ENCODE measurements at places on chromosomes 2 and 18.

DNA sequence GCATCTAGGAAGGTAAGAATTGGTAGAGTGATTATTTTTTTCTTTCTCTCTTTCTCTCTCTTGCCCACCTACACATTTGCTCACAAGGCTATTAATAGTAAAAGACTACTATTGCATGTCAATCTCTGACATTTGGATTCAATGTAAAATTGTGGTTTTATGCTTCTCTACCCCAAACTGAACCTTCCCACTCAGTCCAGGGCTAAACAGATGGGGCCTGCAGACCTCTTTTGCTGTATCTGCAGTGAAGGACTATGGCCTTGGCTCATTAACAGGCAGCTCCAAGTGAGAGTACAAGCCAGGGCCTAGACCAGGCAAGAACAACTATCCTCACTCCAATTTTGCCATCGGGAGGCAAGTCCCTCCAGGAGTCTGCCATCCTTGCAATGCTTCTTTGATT lies 68.3 kb upstream of the ARL4C start:
- H3K27ac ChIP-seq, result no peak overlapping the region
- no peaks in the 10 kb centered on the region for H3K27me3 ChIP-seq
- H3K4me3 ChIP-seq, result no peak overlapping the region

GRCh38 chr2:147033044-147033443 lies 811.8 kb upstream of the ACVR2A start:
- no peaks in the 10 kb centered on the region for H3K36me3 ChIP-seq
- no peak for DNase-seq
- no peaks in the 10 kb centered on the region for H3K27me3 ChIP-seq
- no peak overlapping the region for H3K27ac ChIP-seq

DNA sequence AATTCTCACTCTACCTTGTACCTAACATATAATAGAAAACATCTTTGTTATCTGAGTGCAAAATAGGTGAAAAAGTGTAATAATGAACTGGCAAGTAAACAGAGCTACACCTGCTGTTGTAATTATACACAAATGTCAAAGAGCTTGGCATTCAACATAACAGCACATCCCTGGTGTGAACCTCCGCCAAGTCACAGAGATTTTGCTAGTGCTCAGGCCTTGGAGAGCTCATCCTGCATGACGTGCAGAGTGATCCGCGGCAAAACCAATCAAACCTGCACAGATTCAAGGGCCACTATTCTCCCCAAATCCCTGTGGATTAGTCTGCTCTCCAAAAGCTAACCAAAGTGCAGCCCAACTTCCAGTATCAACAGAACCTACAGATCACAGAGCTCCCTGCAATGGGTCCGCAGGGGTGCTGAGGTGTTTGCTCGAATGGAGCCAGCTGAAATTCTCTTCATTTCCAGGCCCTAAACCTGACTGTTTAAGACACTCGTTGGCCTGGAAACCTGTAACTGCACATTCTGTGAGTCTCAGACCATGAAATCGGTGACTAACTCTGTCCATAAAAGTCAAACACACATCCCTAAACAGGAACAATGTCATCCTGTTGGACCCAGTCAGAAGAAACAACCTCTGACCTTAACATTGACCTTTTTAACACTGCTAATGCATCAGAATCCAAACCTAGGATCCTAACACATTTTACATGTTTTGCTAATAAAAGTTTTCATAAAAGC lies 111.8 kb downstream of the EPB41L3 start:
- H3K36me3 ChIP-seq, result no peaks in the 10 kb centered on the region
- no peak overlapping the region for H3K4me3 ChIP-seq
- no peaks in the 10 kb centered on the region for H3K4me1 ChIP-seq

- no peak overlapping the region for H3K27ac ChIP-seq
- no peaks in the 10 kb centered on the region for H3K4me1 ChIP-seq
- no peaks in the 10 kb centered on the region for H3K27me3 ChIP-seq
- no peak overlapping the region for H3K4me3 ChIP-seq
These were observed 57.6 kb upstream of the TWIST2 start for GRCh38 chr2:238790126-238790832.

GRCh38 chr2:55355451-55355850 lies 64.2 kb downstream of the CCDC88A start:
- no peaks in the 10 kb centered on the region for H3K36me3 ChIP-seq
- no peak overlapping the region for H3K27ac ChIP-seq
- no peak for DNase-seq
- H3K4me1 ChIP-seq, result no peaks in the 10 kb centered on the region
- H3K4me3 ChIP-seq, result no peak overlapping the region

DNA sequence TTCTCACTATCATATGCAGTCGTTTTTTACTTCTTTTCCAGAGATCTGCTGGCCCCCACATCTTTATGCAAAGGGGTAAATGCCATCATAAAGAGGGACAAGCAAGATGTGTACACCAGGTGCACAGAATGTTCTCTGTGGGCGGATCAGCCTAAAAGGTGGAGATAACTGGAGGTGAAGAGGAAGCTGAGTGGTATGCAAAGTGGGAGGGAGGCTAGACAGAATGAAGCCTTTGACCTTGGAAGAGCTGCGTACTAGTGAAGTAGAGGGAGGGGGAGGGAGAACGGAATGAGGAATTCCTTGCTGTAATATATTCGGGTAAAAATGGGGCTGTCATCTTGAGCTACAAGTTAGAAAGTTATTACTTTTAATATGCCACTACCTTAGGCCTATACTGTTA lies 287.5 kb upstream of the VRK2 start:
- H3K27me3 ChIP-seq, result no peaks in the 10 kb centered on the region
- H3K4me1 ChIP-seq, result peaks cover 5% of the 10 kb centered on the region

All from pancreas (tissue), 10 donors.